ENCODE measurements at places on chromosomes 7 and 10.

DNA sequence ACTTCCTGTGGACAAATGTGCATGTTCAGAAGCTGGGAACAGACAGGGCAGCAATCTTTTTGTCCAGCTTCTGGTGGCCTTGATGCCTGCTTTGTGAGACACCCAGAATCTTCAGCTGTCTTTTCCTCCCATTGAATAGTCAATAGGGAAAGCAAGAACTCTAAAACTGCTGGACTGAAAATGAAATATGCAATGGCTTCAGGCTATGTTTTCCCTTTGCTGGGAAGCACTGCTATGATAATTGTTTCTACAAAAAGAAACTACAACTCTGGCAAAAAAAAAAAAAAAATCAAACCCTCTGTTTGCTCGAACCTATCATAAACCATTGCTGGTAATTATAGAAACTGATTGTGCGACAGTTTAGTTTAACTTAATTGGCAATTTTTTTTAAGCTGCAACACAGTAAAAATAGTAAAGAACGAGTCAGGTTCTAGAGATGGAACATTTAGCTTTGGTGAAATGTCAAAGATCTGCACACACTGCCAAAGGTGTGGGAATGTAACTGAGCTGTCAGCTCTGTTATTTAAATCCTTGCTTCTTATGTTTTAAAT lies 79.1 kb upstream of the NEUROD6 start:
- no peak for DNase-seq

- DNase-seq, result no peak
These were observed 135.6 kb downstream of the TMEM168 start for GRCh38 chr7:112654322-112655216.

DNA sequence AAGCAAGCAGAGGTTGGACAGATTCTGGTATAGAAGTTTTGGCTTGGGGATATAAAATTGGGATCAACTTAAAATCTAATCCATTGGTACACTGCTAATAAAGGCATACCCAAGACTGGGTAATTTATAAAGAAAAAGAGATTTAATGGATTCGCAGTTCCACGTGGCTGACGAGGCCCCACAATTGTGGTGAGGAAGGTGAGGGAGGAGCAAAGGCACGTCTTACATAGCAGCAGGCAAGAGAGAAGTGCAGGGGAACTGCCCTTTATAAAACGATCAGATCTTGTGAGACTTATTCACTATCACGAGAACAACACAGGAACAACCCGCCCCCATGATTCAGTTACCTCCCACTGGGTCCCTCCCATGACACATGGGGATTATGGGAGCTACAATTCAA lies 9.7 kb downstream of the ACADSB start:
- DNase-seq, result no peak

- DNase-seq, result no peak
These were observed 379.8 kb downstream of the GRID1 start for GRCh38 chr10:85986777-85987176.

GRCh38 chr7:139541600-139542307 lies 18.3 kb downstream of the CLEC2L start:
- DNase-seq, result no peak

- DNase-seq, result peak; percentile 16
These were observed 7.8 kb downstream of the RNF216 start for GRCh38 chr7:5773661-5774086.

GRCh38 chr10:46240684-46241565 lies 45.9 kb upstream of the ANTXRL start:
- no peak for DNase-seq

- no peak for DNase-seq
These were observed 36.9 kb downstream of the BAG3 start for GRCh38 chr10:119688033-119688508.

DNA sequence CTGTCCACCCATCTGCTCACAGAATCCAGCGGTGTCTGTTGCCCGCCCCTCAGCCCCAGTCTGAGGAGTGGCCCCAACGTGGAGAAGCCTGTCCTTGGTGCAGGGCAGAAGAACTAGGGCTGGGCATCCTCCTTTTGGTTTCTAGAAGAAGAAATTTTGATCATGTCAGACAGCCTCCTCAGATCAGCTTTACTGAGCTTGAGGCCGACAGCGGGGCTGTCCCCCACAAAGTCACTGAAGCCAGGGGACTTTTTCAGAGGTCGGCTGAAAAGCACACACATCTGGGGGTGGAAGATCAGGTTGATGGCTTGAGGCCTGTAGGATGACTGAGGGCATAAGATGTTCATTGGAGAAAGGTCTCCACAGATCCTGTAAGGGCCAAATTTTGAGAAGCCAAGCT lies 767.9 kb downstream of the GRID1 start:
- no peak for DNase-seq

GRCh38 chr7:132179080-132179430 lies 397.2 kb downstream of the PLXNA4 start:
- DNase-seq, result no peak

DNA sequence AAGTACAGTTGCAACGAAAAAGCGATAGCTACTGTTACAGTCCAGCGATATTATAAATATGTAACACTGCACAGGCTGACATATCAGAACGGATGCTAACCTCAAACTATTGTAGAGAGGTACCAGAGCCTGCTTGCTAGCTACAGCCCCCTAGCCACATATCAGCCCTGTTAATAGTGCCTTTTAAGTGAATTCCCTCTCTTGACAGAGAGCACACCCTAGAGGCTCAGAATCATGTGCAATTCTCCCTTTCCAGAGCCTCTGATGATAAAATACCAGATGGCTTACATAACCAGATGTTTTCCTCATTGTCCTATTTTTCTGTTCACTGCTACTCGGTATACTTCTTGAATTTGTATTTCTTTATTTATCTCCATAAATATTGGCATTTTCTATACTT lies 960.7 kb upstream of the CELF2 start:
- DNase-seq, result no peak

All from stimulated activated CD8-positive, alpha-beta memory T cell treated with anti-CD3 and anti-CD28 coated beads, Interleukin-2, amount 100 ng/mL, for 48 hours (primary cell).